Activated CD4-positive, alpha-beta T cell treated with anti-CD3 and anti-CD28 coated beads, Interleukin-2, amount 50 U/mL, for 24 hours (primary cell): ENCODE measurements at places on chromosomes 11 and 22.

DNA sequence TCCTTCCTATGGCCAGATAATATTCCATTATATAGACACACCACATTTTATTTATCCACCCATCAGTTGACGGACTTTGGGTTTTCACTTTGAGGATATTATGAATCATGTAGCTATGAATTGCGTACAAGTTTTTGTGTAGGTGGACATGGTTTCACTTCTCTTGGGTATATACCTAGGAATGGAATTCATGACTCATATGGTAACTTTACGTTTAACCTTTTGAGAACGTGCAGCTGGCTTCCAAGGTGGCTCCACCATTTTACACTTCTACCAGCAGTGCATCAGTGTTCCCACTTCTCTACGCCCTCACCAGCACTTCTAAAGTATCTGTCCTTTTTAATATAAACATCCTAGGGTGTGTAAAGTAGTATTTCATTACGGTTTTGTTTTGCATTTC lies 112.0 kb downstream of the PLEKHA7 start:
- no peak for DNase-seq

DNA sequence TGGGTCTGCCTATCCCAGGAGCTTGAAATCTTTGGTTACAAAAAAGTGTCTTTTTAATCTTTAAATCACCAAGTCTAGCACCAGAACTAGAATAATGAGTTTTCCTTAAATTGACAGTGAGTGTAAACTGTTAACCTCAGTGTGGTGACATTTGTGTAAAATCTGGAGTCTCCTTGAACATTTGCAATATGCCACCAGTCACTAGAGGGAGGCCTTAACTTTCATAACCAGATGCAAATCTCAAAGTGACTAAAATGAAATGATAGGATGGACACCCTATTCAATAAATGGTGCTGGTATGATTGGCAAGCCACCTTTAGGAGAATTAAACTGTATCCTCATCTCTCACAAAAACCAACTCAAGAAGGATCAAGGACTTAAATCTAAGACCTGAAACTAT lies 8.3 kb upstream of the SCGB1D2 start:
- no peak for DNase-seq

- DNase-seq = no peak
Measured at GRCh38 chr22:26573026-26573662, 16.8 kb downstream of the TPST2 start.

- no peak for DNase-seq
Measured at GRCh38 chr11:100397401-100397800, 289.7 kb upstream of the ARHGAP42 start.

DNA sequence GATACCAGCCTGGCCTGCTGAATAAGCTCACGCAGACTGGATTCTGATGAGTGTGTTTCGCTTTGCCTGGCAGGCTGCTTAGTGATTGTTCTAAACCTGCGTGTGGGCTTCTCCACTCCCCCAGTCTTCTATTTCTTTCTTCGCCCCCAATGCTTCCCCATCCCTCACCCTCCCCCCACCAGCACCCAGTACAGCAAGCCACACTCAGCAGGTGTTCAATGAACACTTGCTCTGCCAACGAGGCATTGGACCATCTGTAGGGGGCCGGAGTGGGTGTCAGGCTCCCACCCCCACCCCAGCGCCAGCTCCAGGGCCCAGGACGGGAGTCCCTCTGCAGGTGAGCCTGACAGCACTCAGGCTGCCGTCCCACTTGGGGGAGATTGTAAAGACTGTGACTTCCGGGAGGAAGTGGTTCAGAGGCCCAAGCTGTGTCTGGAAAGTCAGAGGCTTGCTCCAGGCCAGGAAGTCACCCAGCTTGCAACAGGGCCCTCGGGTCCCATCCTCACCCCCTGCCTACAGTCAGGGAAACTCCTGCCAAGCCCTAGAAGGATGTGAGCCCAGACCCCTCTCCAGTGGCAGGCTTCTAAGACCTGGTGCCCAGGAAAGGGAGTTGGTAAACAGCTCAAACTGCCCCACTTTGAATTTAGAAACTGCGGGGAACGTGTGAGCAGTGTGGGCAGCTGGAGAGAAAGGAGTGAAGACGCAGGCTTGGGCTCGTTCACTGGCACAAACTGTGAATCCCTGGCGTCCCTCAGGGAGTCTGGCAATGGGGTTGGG lies 66.3 kb upstream of the PRDM11 start:
- DNase-seq = peak; percentile 24

GRCh38 chr11:417652-418342 lies 3.0 kb upstream of the SIGIRR start:
- DNase-seq = no peak

DNA sequence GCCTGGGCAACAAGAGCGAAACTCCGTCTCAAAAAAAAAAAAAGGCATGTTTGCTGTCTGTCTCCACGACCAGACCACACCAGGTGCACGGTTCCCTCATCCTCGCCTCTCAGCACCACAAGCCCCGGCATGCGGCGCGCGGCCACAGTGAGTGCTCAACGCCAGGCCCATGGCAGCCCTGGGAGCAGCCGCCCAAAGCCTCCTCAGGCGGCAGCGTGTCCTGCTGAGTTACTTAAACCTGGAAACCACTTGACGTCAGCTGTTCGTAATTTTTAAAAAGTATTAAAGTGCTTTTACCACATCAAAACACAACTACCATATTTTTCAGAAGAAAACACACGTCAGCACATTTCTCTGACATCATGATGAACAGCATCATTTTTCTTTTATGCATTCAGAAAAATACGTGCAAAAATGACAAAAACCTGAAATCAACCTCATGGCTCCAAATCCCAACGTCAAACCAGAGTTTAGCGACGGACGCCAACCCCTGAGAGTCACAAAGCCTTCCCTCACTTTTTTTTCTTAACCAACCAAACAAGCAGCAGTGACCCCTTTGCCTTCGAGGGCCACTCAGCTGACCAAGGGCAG lies 2.1 kb downstream of the DEAF1 start:
- no peak for DNase-seq

DNA sequence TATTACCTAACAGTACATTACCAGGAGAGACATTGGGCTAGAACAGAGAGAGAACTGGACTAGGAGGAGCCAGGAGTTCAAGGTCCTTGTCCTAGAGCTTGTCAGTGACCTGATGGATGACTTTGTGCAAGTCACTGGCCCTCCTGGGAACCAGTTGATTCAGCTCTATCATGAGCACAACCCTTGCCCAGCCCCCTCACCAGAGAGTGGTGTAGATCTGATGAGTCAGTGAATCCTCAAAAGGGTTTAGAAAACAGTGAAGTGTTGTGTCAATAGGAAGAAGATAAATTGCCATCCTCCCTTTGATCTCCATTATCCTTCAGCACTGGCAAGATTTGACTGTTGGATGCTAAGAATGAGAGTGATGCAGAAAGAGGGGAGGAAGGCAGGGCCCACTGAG lies 24.3 kb downstream of the NEU3 start:
- no peak for DNase-seq

- DNase-seq = no peak
Measured at GRCh38 chr22:35217527-35217926, 39.8 kb upstream of the HMGXB4 start.

- no peak for DNase-seq
Measured at GRCh38 chr11:133269267-133269666, 263.0 kb downstream of the OPCML start.

GRCh38 chr11:18001191-18001590 lies 11.7 kb downstream of the SERGEF start:
- DNase-seq = no peak

- no peak for DNase-seq
Measured at GRCh38 chr11:61893981-61894380, 2.6 kb upstream of the FADS3 start.
